ENCODE measurements at places on chromosomes 7 and 10. TPM values are rescaled to one million over a fixed set of nuclear protein-coding genes. Genes with fewer than 3 reads are reported as not detected.

DNA sequence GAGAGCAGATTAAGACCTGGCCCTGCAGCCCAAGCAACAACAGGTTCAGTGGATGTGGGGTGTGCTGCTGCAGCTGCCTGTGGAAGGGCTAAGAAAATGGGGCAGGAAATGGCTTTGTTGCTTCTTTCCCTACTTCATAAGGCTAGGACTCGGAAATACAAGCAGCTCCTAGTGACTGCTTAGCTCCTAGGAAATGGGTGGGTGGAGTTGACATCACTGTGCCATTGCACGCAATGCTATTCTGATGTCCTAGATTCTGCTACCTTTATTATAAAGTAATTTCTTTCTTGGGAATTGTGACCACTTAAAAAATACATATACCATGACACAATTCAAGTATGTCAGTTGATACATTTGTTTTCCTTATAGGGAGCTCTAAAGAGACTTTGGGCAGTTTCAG is 155.8 kb downstream of the FANK1 start:
- no peak for DNase-seq

GRCh38 chr10:32971536-32972091 is 13.6 kb upstream of the ITGB1 start:
- DNase-seq, result peak; percentile 35

PDE6C gene
- total RNA-seq, result not detected

DNA sequence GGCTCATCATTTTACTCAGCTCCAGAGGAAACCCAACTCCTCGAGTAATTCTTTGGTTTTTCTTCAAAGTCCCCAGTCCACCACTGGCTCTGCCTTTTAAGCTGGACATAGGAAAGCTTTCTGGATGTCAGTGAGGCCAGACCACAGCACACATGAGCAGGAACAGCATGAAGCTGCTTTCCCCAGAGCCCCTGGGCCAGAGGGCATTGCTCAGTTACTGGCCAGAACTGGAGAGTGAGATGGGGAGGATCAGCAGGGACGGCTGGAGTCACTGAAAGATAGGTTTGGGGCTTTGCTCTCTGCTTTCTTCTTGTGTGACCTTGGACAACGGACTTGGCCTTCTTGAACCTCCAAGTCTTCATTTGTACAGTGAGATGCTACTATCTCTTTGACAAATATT is 43.1 kb downstream of the PARP12 start:
- no peak for DNase-seq

- DNase-seq, result no peak
Observed at GRCh38 chr10:29563420-29564035, 71.2 kb downstream of the SVIL start.

- peak; percentile 92 for DNase-seq
Observed at GRCh38 chr10:46255801-46256747, 30.7 kb upstream of the ANTXRL start.

IQUB gene
- 0.07 TPM for total RNA-seq

- DNase-seq, result no peak
Observed at GRCh38 chr7:114084002-114084471, 165.2 kb upstream of the PPP1R3A start.

- DNase-seq, result no peak
Observed at GRCh38 chr7:24975172-24975571, 4.8 kb downstream of the OSBPL3 start.

LRIT1 gene
- total RNA-seq, result not detected

CTTNBP2 gene
- 11.4 TPM for total RNA-seq

GRCh38 chr7:136210079-136210478 is 232.9 kb upstream of the MTPN start:
- DNase-seq, result no peak

DNA sequence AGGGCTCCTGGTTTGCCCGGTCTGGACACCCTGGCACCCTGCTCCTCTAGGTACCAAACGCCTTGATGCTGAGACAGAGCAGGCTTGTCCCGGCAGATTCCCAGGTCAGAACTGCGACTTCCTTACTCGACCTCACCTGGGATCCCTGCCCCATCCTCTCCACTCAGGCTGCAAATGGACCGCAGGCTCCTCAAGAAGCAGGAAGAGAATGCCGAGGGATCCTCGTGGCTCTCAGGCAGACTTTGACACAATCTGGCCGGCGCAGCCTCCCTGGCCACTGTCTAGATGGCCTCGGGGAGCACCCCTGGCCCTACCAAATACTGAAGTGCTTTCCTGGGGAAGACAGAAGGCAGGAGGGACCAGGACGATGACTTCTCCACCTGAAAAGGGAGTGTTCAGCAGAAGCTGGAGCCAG is 421 bp upstream of the NODAL start:
- DNase-seq, result peak; percentile 73

GRCh38 chr10:62306663-62307062 is 38.0 kb upstream of the RTKN2 start:
- DNase-seq, result no peak

CLCN1 gene
- total RNA-seq, result 0.11 TPM

GRCh38 chr10:42690449-42691360 is 52.3 kb upstream of the ZNF33B start:
- DNase-seq, result peak; percentile 13

DPYSL4 gene
- 7.6 TPM for total RNA-seq

DNA sequence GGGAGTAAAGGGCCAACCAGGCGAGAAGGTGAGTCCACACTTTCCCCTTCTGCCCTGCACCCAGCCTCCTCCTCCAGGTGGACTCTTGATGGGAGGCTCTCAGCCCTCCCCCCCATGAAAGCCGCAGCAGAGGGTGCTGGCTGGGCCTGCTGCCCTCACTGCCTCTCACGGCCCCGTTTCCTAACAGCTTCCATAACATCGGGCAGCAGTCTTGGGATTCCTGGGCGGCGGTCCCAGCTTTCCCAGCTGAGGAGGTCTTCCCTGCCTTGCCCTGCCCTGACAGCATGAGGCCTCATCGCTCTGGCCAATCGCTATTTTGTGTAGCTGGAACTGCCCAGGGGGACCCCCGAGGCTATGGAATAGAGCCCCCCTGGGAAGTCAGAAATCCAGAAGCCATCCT is 76.3 kb downstream of the COL13A1 start:
- no peak for DNase-seq

DNA sequence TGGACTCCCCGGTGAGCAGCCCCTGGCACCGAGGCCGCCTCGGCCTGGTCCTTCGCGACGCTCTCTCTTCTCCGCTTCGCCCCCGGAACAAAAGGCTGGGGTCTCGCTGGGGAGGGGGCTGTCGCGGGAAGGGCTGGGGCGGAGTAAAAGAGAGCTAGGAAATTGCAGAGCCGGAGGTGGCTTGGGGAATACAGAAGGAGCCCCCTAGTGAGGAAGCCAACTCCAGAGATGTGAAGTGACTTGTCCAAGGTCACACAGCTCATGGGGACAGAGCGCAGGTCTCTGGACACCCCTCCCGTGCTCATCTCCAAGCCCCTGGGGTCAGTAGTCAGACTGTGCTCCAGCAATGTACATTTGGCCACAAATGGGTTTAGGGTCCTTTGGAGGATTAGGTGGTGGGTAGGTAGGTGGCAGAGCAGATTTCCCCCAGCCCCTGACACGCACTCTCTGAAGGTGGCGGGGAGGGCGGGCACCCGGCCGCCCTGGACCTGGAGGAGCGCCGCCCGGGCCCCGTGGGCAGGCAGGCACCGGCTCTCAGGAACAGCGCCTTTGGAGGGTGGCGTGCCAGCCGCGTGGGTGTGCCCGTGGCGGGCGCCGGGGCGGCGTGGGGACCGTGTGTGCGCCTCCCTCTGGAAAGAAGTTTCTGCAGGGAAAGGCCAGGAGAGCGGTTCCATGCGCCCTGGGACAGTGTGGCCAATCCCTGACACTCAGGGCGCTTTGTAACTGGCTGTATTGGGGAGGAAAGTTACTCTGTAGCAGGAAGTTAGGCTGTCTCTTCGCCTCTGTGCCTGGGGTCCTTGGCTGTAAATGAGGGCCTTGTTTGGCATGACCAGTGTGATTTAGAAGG is 910 bp downstream of the WIPF3 start:
- peak; percentile 74 for DNase-seq

C10orf53 gene
- total RNA-seq, result not detected

DNA sequence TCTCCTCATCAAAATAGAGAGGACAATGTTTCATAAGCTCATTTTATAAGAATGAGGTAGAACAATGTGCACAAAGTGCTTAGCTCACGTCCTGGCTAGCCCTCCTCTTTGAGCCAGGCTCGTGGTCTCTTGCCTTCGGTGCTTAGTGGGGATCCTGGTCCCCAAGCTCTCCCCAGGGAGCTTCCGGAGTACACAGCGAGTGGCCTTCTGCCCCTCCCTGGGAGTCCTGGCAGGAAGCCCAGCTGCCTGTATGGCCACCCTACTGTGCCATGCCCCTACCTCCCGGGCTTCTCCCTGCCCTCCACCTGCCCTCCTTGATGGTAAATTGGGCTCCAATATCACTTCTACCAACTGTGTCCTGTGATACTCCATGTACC is 868 bp downstream of the MYO1G start:
- no peak for DNase-seq

CLEC2L gene
- not detected for total RNA-seq

GRCh38 chr10:30781670-30782121 is 152.1 kb upstream of the LYZL2 start:
- DNase-seq, result peak; percentile 47

Data from H7 (cell line).